Natural killer cell treated with Interleukin-12 subunit alpha and Interleukin-12 subunit beta and Interleukin-15 and Interleukin-18, amount 100 ng/mL, for 72 hours (primary cell): ENCODE measurements at places on chromosomes 13 and 19. TPM values are rescaled to one million over a fixed set of nuclear protein-coding genes. Genes with fewer than 3 reads are reported as not detected.

The S1PR2 gene
- total RNA-seq: 6.5 TPM

The COQ8B gene
- 28.7 TPM for total RNA-seq

The ARHGAP45 gene
- total RNA-seq: 338 TPM

- H3K27me3 ChIP-seq: peaks cover 22% of the 10 kb centered on the region
- peaks cover 7% of the 10 kb centered on the region for H3K4me1 ChIP-seq
- no peaks in the 10 kb centered on the region for H3K36me3 ChIP-seq
- no peak overlapping the region for H3K4me3 ChIP-seq
- no peak for DNase-seq
- no peak overlapping the region for H3K27ac ChIP-seq
These were observed 100.5 kb downstream of the DLEU7 start for GRCh38 chr13:50742968-50743367.

- H3K27me3 ChIP-seq: peaks cover 16% of the 10 kb centered on the region
- H3K4me3 ChIP-seq: no peak overlapping the region
- H3K36me3 ChIP-seq: no peaks in the 10 kb centered on the region
- no peak overlapping the region for H3K27ac ChIP-seq
- no peak for DNase-seq
These were observed 1.2 kb downstream of the PRKCG start for GRCh38 chr19:53883231-53883661.

DNA sequence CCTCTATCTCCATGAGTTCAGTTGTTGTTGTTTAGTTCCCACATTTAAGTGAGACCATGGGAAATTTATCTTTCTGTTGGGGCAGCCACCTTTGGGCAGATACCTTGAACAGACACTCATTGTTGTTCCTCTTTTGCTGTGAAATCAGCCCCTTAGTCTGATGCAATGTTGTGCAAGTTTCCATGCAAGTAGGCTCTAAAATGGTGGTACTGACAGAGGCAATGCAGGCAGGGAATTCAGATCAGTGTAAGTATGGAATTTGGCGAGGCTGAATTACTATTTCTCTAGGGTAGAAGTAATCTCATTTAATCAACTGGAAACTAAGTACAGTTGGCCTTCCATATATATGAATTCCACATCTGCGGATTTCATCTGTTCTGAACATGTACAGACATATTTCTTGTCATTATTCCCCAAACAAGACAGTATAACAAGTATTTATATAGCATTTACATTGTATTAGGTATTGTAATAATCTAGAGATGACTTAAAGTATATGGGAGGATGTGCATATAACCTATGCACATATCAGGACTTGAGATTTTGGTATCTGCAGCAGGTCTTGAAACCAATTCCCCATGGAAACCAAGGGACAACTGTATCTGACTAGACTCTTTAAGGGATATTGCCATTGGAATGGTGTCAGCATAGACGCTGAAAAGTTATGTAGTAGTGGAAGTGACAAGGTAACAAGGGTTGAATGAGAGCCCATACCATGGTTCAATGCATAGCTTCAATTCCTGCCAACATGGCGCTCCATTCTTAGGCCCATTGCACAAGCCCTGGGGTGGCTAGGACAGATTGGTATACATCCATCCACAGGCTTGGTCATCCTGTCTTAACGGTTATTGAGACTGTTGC, 281.5 kb upstream of the HTR2A start:
- no peaks in the 10 kb centered on the region for H3K4me1 ChIP-seq
- no peak overlapping the region for H3K27ac ChIP-seq
- H3K4me3 ChIP-seq: no peak overlapping the region

DNA sequence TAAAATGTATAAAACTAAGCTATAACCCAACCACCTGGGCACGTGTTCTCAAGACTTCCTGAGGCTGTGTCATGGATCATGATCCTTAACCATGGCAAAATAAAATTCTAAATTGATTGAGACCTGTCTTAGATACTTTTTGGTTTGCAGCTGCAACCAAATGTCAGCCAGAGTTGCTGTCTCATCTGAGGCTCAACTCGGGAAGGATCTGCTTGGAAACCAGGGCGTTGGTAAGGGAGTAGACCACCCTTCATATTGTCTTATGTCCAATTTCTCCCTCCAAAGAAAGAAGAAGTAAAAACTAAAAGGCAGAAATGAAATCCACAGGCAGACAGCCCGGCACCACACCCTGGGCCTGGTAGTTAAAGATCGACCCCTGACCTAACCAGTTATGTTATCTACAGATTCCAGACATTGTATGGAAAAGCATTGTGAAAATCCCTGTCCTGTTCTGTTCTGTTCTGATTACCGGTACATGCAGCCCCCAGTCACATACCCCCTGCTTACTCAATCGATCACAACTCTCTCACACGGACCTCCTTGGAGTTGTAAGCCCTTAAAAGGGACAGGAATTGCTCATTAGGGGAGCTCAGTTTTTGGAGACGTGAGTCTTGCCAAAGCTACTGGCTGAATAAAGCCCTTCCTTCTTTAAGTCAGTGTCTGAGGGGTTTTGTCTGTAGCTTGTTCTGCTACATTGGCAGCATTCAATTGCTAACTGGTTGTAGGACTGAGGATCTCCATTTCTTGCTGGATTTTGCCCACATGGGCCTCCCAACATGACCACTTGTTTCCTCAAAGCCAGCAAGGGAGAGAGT, 22.9 kb upstream of the IGSF23 start:
- no peak overlapping the region for H3K4me3 ChIP-seq
- no peak overlapping the region for H3K27ac ChIP-seq
- peaks cover 18% of the 10 kb centered on the region for H3K4me1 ChIP-seq
- no peak for DNase-seq
- H3K36me3 ChIP-seq: peaks cover 9% of the 10 kb centered on the region
